ENCODE measurements at places on chromosomes 7 and 10.
A peak's percentile ranks its signal among the peaks of the same experiment; 100 is the strongest.

DNA sequence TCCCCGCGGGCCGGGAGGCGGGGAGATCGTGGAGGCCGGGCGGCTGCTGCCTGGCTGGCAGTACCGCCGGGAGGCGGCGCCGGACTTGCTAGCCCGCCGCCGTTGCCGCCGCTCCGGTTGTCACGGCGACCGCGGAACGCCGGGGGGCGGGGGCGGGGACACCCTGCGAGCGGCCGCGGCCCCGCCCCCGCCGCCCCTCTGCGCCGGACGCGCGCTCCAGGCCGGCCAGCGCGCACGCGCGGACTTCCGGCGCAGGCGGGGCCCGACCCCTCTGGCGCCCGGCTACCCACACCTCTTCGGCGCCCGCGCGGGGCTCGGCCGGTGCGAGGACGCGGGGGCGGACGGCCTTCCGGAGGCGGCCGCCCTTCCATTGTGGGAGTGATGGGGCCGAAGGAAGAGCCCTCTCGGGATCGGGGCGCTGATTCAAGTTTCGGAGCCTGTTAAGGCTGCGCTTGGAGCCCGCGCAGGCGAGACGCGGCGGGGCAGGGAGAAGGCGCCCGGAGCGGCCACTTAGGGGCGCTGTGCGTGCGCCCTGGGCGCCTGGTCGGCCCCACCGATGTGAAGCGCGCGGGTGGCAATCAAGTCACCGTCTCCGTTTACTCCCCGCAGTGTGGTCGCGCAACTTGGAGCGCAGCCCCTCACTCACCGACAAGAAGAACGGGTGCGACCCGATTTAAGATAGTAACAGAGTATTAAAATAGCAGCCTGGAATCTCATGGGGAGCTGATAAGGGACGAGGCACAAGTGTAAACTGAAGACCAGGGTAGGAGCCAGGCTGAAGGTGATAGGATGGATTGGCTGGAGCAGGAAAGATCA, 449 bp upstream of the DPY19L1 start:
- DNase-seq = peak; percentile 93

GRCh38 chr7:80373429-80374032, 138.3 kb downstream of the GNAT3 start:
- no peak for DNase-seq

DNA sequence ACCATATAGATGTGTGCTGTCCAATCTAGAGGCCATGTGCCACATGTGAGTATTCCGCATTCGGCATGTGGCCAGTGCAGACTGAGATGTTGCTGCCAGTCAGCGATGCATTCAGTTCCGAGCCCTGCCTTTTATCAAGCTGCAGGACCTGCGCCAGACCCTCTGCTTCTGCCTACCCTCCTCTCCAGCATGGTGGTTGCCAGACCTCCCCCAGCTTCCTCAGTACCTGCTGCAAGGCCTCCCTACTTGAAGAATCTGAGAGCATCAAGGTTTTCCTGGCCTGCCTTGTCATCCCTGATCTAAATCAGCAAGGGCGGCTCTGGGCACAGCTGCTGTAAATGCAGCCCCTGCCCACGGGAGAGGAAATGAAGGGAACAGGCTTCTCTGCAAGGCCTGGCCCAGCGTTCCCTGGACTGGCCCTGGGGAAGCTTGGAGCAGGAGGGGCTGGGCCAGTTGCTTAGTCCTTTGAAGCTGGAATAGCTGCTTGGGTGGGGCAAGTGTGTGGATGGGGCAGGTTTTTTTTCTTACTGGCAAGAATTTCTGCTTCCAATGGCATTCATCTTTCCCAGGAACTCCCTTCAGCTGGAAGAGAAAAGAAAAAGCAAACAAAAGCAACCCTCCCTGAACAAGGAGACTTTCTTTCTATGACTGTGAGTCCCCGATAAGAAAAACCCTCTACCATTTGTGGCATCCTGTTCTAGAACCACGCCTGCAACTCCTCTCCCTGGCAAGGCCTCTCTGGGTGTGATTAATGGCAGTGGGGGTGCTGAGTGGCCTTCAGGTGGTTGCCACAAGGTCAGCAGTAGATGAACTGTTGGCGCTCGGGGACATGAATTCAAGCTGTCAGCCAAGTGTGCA, 93.0 kb downstream of the NHLRC2 start:
- DNase-seq = no peak

DNA sequence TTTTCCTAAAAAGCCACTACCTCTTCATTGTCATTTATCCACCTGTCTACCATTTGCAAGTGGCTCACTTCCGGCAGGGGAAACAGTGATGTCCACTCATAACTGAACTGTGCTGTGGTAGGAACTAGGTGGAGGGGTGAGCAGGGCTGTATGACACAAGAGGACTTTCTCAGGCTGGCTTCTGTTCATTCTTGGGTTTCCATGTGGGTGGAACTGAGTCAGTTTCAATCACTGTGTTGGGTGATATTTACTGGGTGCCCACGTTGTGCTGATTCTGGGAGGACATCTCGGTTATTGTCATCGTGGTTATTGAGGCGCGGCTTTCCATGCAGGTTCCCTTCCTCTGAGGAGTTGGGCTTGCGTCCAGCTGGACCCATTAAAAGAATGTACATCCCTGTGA, 38.8 kb downstream of the RAMP3 start:
- DNase-seq = no peak

DNA sequence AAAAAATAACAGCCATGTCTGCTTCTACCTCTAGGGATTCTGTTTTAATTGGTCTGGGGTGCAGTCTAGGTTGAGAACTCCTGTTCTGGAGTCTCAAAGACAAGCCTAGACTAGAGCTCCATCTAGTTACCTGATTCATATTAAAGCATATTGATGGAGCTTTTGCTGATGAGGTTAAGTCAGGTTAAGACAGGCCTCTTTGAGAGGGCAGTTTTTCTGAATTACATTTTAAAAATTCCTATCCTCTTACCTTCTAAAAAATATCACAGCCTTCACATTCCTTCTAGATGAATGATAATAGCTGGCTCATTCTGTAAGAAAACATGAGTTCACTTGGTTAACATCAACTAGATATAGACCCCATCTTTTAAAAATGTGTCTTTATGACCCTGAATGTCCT, 28.9 kb downstream of the MGAM start:
- DNase-seq = no peak

- no peak for DNase-seq
Measured at GRCh38 chr7:112149734-112150133, 56.5 kb downstream of the DOCK4 start.

GRCh38 chr10:79028056-79028430, 40.7 kb upstream of the ZMIZ1 start:
- DNase-seq = no peak

DNA sequence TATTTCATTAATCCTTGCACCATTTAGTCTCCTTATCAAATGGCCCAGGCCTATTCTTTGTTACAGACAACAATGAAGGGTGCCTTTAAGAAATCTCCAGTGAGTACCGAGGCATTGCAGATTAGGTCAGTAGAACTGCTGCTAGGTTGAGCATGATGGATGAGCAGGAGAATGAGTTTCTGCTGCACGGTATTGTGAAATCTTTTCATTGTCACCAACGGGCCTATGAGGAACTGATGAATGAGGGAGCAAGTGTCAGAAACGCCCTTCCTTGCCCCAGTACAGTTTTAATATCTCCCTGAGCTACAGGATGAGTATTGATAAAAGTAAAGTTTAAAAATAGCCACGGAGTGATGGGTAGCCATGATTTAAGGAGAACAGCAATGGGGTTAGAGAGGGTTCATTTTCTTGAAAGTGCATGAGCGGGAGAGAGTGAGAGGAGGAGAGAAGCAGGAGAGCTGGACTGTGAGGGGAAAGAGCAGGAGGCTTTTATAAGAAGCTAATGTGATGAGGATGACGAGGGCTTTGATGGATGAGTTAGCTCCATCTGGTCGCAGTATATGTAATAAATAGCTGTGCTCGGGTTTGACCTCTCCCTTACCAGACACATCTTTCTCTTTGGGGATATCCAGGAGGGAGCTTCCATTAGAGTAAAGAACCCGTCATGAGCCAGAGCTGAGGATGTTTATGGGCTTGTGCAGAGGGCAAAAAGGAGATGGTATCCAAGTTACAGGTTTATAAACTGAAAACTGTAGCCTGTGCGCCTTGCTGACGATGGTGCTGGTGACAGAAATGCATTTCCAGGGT, 526.1 kb downstream of the LRMDA start:
- DNase-seq = no peak

DNA sequence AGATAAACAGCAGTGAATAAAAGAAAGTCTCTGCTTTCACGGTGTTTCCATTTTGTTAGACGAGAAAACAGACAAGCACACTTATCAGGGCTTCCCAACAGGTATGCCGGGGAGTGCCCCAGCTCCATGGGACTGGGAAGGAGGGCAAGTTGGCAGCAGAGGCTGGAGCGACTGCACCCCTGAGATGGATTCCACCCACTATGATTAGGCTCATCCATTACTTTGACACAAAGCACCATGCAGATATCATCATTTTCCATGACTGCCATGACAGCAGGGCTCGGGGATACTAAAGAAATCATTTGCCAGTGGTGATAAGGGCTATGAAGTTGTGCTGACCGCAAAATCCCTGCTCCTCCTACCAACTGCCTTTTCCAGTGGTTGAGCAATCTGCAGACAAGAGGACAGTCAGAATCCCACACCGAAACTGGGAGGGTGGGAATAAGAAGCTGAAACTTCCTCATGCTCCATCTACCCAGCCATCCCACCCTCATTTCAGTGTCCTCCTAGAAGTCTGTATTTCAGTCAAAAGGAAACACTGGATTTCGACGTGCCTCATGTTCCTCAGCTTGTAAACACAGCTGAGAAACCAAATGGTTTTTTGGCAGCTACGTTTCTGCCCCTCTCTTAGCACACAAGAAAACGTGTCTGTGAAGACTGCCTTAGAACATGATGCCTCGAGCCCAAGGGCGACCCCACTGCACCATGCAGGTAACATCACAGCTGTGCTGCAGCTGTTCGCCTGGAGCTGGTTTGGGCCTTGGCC, 15.5 kb downstream of the CREB3L2 start:
- no peak for DNase-seq

DNA sequence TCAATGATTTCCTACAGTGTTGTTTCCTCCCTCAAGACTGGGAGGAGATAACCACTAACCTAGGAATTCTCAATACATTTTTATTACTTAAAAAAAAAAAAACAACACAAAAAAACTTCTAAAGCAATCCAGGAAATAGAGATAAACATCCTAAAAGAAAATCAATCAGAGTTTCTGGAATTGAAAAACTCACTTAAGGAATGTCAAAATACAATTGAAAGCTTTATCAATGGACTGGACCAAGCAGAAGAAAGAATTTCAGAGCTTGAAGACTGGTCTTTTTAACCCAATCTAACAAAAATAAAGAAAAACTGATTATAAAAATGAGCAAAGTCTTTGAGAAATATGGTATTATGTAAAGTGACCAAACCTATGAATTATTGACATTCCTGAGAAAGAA, 394.1 kb downstream of the XPNPEP1 start:
- no peak for DNase-seq

- peak; percentile 83 for DNase-seq
Measured at GRCh38 chr10:70145666-70146488, 623 bp downstream of the TYSND1 start.

- no peak for DNase-seq
Measured at GRCh38 chr7:96418581-96418980, 96.7 kb upstream of the SLC25A13 start.

- DNase-seq = no peak
Measured at GRCh38 chr7:147638566-147638965, 952.0 kb upstream of the C7orf33 start.

- no peak for DNase-seq
Measured at GRCh38 chr10:75011221-75011620, 100.2 kb upstream of the SAMD8 start.

DNA sequence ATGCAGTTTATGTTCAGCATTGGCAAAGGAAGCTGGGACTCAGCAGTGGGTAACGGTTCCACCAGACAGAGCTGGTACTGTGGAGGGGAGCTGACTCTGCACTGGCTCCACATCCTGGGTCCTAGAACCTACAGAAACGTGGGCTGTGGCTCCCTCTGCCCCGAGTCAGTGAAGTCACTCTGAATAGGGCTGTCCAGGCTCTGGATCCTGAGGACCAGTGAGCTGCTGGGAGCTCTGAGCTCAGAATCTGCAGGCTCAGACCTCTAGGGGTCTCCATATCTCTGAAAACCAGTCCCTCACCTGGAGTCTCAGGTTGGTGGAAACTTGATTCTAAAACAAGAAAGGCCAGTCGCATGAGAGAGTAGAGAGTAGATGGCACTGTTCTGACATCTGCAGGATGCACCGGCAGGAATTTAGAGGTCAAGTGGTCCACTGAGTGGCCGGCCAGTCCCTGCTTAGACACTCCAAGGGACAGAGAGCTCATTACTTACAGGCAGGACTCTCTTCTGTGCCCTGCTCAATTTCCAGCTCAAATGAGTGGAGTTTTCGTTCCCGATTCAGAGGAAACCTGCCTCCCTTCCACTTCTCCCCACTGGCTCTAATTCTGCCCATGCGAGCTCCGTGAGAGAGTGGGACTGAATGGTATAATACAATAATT, 18.6 kb downstream of the NPFFR1 start:
- peak; percentile 68 for DNase-seq

- DNase-seq = no peak
Measured at GRCh38 chr7:71739520-71740173, 607.7 kb downstream of the GALNT17 start.

GRCh38 chr7:169276-170172, 22.8 kb upstream of the FAM20C start:
- DNase-seq = no peak

All from GM13976 (cell line).